ENCODE measurements at places on chromosomes 11 and 22. TPM values are rescaled to one million over a fixed set of nuclear protein-coding genes. Genes with fewer than 3 reads are reported as not detected.

- no peak for DNase-seq
Observed at GRCh38 chr22:26481112-26481693, 2.4 kb downstream of the HPS4 start.

GRCh38 chr11:111363985-111364384 lies 15.1 kb downstream of the POU2AF1 start:
- DNase-seq = no peak

- peak; percentile 73 for DNase-seq
Observed at GRCh38 chr11:3853899-3854659, 1.4 kb upstream of the STIM1 start.

DNA sequence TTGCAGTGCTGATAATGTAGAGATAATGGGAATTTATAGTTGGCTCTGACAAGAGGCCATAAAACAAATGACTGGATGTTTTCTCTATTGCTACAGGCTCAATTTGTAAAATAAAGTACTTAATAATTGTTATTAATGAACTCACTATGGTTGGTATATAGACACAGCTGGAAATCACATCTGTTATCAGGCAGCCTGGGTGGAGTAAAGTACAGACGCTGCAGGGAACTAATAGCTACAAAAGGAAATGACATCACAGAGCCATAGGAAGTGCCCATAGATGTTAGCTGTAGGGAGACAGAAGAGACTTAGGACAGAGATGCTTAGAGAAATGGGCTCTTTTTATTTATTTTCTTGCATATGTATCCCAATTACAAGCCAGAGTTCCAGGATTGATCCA lies 81.0 kb upstream of the SNX19 start:
- no peak for DNase-seq

GRCh38 chr22:49807780-49808708 lies 19.6 kb downstream of the BRD1 start:
- DNase-seq = peak; percentile 31

DNA sequence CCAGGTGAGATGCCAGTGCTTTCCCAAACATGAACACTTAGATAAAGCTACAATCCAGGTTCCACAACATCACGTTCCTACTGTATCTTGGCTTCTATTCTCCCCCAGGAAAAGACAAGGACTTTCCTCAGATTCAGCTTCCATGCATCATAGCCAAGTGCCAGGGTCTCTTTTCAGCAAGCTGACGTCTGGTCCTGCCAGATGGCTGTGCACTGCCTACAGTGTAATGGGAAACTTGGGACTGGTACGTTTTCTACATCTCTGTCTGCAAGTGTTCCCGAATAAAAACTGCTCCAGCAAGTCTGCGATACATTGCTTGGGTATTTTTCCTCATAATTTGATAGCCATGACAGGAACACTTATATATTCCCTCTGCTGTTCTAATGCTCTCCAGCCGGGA lies 412.5 kb downstream of the FAM181B start:
- DNase-seq = no peak

GRCh38 chr11:95795627-95796295 lies 5.5 kb downstream of the CEP57 start:
- no peak for DNase-seq

Gene TUBA8
- total RNA-seq = 2.9 TPM

Gene OR52A1
- total RNA-seq = not detected

Gene CRYAB
- total RNA-seq = not detected

Gene CENPM
- total RNA-seq = 74.5 TPM

Gene C11orf97
- not detected for total RNA-seq

Gene MS4A6E
- total RNA-seq = not detected

Gene CECR2
- 0.23 TPM for total RNA-seq

Gene TPP1
- total RNA-seq = 62.1 TPM

Gene MS4A4E
- not detected for total RNA-seq

Data from activated T-cell treated with anti-CD3 and anti-CD28 coated beads, Interleukin-2, amount 50 U/mL, for 72 hours (primary cell).